ENCODE measurements at places on chromosomes 5 and 9. TPM values are rescaled to one million over a fixed set of nuclear protein-coding genes. Genes with fewer than 3 reads are reported as not detected.

- no peak overlapping the region for H3K4me3 ChIP-seq
- no peaks in the 10 kb centered on the region for H3K36me3 ChIP-seq
- peaks cover 19% of the 10 kb centered on the region for H3K4me1 ChIP-seq
- H3K27me3 ChIP-seq, result no peaks in the 10 kb centered on the region
Measured at GRCh38 chr5:150585781-150586341, 54.6 kb upstream of the SYNPO start.

DNA sequence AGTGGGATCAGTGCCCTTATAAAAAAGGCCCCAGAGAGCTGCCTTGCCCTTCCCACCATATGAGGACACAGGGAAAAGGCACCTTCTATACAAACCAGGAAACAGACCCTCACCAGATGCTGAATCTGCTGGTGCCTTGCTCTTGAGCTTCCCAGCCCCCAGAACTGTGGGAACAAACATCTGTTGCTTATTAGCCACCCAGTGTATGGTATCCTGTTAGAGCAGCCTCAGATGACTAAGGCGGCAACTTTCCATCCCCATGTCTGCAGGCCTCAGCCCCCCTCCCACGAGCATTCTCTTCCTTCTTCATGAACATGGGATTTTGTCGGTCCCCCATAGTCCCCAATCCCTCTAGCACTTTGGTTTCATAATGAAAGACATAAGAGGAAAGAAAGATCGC lies 202.5 kb upstream of the GAS1 start:
- H3K27ac ChIP-seq, result no peak overlapping the region
- peaks cover 24% of the 10 kb centered on the region for H3K27me3 ChIP-seq
- H3K36me3 ChIP-seq, result peaks cover 1% of the 10 kb centered on the region
- H3K4me1 ChIP-seq, result peaks cover 1% of the 10 kb centered on the region
- no peak overlapping the region for H3K4me3 ChIP-seq
- no peak for DNase-seq

The PCDHB10 gene
- 5.5 TPM for total RNA-seq

The PTPRD gene
- total RNA-seq, result 124 TPM

The GPRIN1 gene
- 5.9 TPM for total RNA-seq

The KLF9 gene
- total RNA-seq, result 0.57 TPM

- H3K27ac ChIP-seq, result no peak overlapping the region
- H3K4me3 ChIP-seq, result no peak overlapping the region
- no peaks in the 10 kb centered on the region for H3K36me3 ChIP-seq
- no peaks in the 10 kb centered on the region for H3K27me3 ChIP-seq
- no peaks in the 10 kb centered on the region for H3K4me1 ChIP-seq
Measured at GRCh38 chr9:22700171-22700570, 253.5 kb downstream of the DMRTA1 start.

GRCh38 chr5:54263447-54263846 lies 46.9 kb downstream of the ARL15 start:
- H3K27me3 ChIP-seq, result no peaks in the 10 kb centered on the region
- peaks cover 1% of the 10 kb centered on the region for H3K36me3 ChIP-seq
- no peak overlapping the region for H3K4me3 ChIP-seq
- H3K4me1 ChIP-seq, result peaks cover 3% of the 10 kb centered on the region

DNA sequence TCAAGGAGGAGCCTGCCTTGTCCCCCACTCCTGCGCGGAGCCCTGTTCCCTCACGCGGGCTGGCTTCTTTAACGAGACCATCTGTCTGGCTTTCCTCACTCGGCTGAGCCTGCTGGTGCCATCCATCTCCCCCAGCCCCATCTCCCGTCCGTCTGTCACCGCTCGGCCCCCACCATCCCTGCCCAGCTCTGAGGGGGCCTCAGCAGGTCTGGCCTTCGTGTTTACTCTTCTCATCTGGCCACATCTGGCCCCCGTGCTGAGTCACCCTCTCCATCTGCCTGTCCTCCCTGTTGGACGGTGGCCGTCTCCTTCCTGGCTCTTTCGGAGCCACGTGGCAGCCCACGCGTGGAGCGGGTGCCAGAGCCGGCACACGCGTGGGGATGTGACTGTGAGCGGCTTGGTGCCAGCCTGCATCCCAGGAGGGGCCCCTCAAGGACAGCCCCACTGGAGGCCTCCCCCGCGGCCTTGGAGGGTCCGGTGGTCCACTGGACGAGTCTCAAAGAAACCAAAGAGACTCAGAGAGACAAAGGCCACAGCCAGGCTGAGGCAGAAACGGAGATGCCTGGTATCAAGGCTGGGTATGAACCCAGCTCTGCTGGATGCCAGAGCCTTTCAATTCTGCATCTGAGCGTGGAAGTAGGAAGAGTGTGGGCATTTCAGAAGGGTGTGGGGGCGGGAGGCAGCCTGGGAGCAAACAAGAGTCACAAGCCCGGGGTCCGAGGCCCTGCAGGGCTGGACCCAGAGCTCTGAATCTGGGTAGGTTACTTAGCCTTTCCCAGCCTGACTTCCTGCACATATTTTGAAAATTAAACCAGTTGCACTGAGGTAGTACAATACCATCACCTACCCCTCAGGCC lies 76.7 kb upstream of the UNC5A start:
- H3K36me3 ChIP-seq, result no peaks in the 10 kb centered on the region
- no peak for DNase-seq
- H3K4me1 ChIP-seq, result no peaks in the 10 kb centered on the region
- no peak overlapping the region for H3K4me3 ChIP-seq
- H3K27me3 ChIP-seq, result peaks cover 44% of the 10 kb centered on the region
- no peak overlapping the region for H3K27ac ChIP-seq

The IFNB1 gene
- not detected for total RNA-seq

DNA sequence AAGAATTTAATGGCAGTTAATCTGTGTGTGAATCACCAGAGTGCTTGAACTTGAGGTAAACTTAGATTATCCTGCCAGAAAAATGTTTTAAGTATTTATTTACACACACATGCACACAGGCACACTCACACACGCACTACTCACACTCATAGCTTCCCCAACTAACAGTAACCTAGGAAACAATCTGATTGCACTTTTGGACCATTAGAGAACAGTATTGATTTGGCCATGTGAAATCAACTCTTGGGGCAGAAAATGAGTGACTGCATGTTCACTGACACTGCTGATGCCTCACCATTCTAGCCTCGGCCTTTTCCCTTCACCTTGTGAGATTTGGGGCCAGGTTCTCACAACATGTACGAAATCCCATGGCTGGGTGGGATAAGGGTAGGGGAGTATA lies 64.1 kb downstream of the SLC1A3 start:
- H3K27me3 ChIP-seq, result no peaks in the 10 kb centered on the region
- no peak overlapping the region for H3K27ac ChIP-seq
- peaks cover 17% of the 10 kb centered on the region for H3K4me1 ChIP-seq
- H3K4me3 ChIP-seq, result no peak overlapping the region
- H3K36me3 ChIP-seq, result no peaks in the 10 kb centered on the region

The OSMR gene
- total RNA-seq, result 0.19 TPM

GRCh38 chr5:87788416-87788815 lies 375.7 kb upstream of the CCNH start:
- no peak overlapping the region for H3K27ac ChIP-seq
- no peaks in the 10 kb centered on the region for H3K36me3 ChIP-seq
- DNase-seq, result no peak
- H3K4me3 ChIP-seq, result no peak overlapping the region

DNA sequence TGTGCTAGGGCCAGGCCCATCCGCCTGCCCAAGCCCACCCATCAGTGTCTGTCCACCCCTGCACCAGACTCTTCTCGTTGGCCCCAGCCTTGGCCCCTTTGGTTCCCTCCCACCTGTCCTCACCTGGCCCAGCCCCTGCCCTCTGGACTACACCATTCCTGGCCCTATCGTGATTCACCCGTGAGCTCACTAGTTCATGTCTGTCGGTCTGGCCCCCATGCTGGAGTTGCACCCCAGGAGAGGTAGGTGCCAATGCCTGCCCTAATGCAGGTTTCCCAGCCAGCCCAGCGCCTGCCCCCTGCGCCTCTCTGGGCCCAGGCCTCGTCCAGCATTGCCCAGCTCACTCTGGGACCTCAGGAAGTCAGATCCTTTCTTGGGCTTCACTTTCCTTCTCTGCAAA lies 115.4 kb upstream of the LMX1B start:
- H3K4me3 ChIP-seq, result no peak overlapping the region
- H3K27me3 ChIP-seq, result peaks cover 21% of the 10 kb centered on the region
- no peak overlapping the region for H3K27ac ChIP-seq
- no peaks in the 10 kb centered on the region for H3K36me3 ChIP-seq
- no peak for DNase-seq
- H3K4me1 ChIP-seq, result peaks cover 4% of the 10 kb centered on the region

DNA sequence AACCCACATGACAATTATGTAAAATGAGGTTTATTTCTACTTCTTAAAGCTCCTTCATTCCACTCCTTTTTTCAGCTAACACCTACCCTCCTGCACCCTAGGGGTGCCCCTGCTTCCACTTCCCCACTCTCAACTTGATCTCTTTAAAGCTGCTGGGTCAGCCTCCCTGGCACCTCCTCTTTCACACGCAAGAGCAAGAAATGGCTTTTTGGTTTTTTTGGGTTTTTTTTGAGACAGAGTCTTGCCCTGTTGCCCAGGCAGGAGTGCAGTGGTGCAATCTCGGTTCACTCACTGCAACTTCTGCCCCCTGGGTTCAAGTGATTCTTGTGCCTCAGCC lies 64.4 kb downstream of the SUSD1 start:
- no peak overlapping the region for H3K27ac ChIP-seq
- peaks cover 22% of the 10 kb centered on the region for H3K36me3 ChIP-seq
- no peaks in the 10 kb centered on the region for H3K27me3 ChIP-seq
- no peak overlapping the region for H3K4me3 ChIP-seq

The CSNK1A1 gene
- total RNA-seq, result 213 TPM

GRCh38 chr5:15558681-15559080 lies 58.7 kb downstream of the FBXL7 start:
- H3K27ac ChIP-seq, result no peak overlapping the region
- no peaks in the 10 kb centered on the region for H3K27me3 ChIP-seq
- H3K4me3 ChIP-seq, result no peak overlapping the region
- H3K4me1 ChIP-seq, result no peaks in the 10 kb centered on the region
- no peak for DNase-seq

DNA sequence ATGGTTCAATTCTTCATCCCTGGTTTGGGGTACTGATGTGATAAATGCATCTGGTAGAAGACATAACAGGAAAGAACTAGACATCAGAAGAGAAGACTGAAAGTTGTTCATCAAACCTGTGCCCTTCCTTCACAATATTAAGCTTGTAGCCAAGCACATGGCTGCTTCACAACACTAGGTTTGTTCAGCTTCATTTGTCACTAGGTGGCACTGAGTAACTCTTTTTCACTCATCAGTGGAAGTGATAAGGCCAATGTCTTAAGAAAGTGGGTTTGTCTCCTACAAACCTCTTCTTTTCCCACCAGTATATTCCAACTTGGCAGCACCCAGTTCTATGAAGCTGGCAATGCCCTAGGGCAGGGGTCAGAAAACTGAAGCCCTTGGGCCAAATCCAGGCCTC lies 26.9 kb downstream of the ZNF484 start:
- DNase-seq, result no peak
- no peaks in the 10 kb centered on the region for H3K4me1 ChIP-seq
- H3K4me3 ChIP-seq, result no peak overlapping the region
- H3K27ac ChIP-seq, result peak overlapping the region; percentile 69

- H3K4me3 ChIP-seq, result no peak overlapping the region
- H3K4me1 ChIP-seq, result no peaks in the 10 kb centered on the region
- H3K36me3 ChIP-seq, result no peaks in the 10 kb centered on the region
- H3K27me3 ChIP-seq, result peaks cover 9% of the 10 kb centered on the region
- no peak overlapping the region for H3K27ac ChIP-seq
Measured at GRCh38 chr5:81172710-81173109, 60.4 kb upstream of the CKMT2 start.

Measured in progenitor cell of endocrine pancreas (in vitro differentiated cells).